ENCODE measurements at places on chromosomes 5 and 9.

- DNase-seq = no peak
Observed at GRCh38 chr9:115104908-115105307, 13.0 kb downstream of the TNC start.

- DNase-seq = no peak
Observed at GRCh38 chr5:176934309-176934930, 35.3 kb upstream of the HK3 start.

- no peak for DNase-seq
Observed at GRCh38 chr9:122070728-122071515, 22.2 kb downstream of the TTLL11 start.

DNA sequence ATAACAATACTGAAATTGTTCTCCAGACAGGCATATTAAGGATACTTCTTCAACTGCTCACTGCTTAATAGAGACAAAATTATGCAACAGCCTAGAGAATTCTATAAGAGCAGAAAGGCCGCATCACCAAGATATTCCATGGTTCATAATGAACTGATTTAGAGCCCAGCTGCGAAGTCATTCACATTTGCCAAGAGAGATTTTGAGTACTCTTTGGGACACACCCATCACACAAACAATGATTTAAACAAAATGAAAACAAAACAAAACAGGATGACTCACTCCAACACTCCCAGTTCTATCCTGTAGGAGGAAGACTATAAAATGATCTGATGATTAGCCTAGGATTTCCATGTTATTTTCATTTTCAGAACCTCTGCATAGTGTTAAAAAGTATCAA is 145.7 kb upstream of the GNA14 start:
- no peak for DNase-seq

DNA sequence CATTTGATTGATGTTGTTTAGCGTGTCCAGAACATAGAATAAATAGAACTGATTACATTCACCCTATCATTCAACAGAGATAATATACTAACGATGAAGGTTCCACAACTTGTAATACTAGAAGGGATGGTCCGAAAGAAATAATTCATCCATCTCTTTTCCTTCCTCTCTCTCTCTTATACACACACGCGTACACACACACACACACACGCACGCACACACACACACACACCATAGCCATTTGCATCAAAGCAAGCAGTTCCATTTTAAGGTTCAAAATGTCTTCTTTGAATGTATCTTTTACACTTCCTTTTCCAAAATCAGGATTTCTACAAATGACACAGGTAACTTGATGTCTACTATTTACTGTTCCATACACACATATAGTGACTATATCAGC is 887 bp downstream of the GDA start:
- DNase-seq = no peak

- no peak for DNase-seq
Observed at GRCh38 chr5:23820765-23821471, 313.5 kb downstream of the PRDM9 start.

- peak; percentile 13 for DNase-seq
Observed at GRCh38 chr9:104780796-104781395, 17.0 kb downstream of the NIPSNAP3B start.

DNA sequence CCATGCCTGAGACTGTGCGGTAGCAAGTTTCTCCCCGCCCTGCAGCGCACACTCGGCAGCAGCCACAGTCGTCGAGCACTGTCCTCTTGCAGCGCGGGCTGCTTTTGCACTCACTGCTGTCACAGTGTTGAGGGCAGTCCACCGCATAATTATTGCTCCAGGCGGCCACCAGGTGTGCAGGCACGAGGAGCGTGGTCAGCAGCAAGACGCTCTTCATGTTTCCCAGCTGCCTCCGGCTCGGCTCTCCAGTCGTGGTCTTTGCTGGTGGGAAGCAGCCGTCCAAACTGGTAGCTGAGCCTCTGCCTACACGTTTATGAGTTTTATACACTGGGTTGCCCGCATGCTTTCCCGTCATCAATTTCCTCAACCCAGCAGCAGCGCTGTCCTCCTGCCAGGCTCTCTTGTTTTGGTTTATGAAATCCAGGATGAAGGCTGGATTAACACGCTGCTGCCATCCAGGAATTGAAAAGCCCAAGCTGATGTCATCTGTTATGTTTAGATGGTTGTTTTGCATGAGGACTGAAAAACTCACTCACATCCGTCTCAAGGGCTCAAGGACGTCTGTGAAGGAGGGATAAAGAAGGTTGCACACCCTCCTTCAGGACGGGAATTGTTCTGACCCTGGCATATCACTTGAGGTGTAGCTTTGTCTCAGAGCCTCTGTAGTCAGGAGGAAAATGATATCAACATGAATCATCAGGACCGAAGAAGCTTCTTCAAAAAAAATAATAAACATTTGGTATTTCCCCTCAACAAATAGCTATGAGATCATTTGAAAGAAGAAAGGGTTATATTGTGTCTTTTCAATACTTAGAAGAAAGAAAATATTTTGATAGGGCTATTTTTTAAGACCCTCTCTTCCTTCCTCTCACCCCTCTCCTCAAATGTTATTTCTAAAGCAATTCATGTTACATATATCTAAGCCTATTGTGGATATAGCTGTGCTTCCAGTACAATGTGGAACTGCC is at the start of gene ESM1:
ESM1 (minus strand) TSS at position 293 of the 968 bp plus-strand sequence; CDS start at position 217, 76 bp downstream.
- DNase-seq = no peak

DNA sequence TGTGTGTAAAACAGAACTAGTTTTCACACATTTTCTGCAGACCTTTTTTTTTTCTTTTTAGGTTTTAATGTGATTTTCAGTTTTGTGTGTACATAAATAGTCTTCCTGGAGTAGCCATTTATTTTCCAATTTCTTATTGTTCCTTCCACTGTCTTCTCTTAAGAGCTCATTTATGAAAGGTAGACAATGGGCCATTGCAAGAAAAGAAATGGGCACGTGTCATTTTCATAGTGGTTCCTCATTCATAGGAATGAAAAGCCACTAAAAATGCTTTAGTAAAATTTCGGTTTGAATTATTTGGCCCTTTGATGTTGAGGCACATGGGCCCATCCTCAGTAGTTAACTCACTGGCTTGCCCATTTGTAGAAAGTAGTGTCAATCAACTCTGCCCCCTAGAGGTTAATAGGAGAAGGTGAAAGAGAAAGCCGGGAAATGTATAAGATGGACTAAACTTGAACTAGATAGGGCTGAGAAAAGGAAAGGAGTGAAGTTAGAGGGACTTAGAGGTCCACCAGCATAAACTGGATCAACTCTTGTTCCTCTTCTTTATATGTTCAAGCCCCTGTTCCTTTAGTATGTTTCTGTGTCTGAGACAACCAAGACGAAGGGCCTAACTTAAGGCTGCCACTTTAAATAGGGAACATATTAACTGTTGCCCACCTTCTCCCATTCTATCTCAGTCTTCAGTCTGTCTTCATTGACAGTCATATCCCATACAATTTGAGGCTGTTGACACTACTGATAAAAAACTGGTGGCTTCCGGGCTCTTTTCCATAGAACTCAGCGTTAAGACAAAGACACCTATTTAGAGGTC is 72.6 kb downstream of the SMARCA2 start:
- DNase-seq = peak; percentile 45

GRCh38 chr5:168151041-168151440 is 140.4 kb upstream of the WWC1 start:
- no peak for DNase-seq

DNA sequence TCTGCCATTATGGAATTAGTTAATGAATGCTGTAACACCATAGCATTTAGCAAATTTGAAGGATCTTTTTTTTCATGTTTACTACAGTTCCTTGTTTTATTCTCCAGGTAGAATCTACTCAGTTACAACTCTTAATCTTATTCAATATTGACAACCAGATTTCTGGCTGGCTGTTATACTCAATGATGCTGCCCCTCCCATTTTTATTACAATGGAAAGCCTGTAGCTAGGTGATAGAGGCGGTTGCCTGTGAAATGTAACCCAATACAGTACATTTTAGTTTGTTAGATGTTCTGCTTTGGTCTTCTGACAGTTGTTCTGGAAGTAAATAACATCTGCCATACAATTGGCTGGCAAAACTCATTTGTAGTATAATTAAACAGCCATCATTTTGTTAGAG is 294.2 kb downstream of the DMRTA1 start:
- no peak for DNase-seq

DNA sequence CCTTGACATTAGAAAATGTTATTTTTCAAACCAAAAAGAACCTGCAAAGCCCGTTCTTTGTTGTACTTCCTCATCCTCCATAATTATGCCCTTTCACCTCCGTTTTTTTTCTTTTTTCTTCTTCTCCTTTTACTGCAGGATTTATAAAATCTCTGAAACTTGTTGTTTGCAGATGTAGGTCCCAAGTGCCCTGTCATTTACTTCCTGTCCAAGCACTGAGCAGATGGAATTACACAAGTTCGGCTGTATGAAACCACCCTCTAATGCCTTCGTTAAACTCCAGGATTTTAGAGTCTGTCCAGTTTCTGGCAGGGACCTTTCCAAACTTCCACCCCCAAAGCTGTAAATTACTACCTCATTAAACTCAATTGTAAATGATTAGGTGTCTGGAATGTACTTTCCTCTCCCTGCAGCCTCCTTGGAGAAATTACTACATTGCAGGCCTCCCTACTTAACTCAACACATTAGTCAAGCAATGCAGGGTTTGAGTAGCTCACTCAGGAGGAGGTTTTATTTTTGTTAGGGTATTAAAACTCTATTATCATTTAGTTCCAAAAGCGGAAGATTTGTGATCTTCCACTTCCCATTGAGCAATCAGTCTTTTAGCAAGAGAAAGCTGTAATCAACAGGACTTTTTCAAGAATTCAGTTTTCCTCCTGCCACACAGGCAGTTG is 125.6 kb upstream of the LPAR1 start:
- DNase-seq = no peak

- DNase-seq = no peak
Observed at GRCh38 chr9:95286151-95286550, 31.4 kb downstream of the FANCC start.

GRCh38 chr9:115972843-115973595 is 180.6 kb upstream of the PAPPA start:
- DNase-seq = no peak

GRCh38 chr9:9924376-9924775 is 688.4 kb downstream of the PTPRD start:
- DNase-seq = no peak

DNA sequence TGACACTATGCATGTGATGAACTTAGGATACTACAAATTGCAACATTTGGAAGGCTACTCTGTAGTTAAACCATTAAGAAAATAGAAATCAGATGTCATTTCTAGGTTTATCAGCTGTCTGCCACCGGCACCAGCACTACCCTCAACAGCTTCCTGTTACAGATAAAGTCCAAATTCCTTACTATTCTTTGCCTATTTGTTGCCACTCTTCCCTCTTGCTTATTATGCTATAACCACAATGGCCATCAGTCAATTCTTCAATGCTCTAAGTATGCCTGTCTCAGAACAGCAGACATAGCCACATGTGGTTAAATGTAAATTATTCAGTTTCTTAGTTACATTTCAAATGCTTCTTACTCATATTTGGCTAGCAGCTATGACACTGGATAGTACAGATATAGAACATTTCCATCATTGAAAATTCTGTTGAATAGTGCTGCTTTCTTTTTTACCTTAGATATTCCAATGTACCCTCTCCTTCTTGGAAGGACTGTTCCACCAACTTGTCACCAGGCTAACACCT is 21.0 kb downstream of the DHX29 start:
- no peak for DNase-seq

GRCh38 chr5:172799416-172799815 is 28.4 kb upstream of the DUSP1 start:
- no peak for DNase-seq

- no peak for DNase-seq
Observed at GRCh38 chr5:142823806-142824205, 53.6 kb downstream of the ARHGAP26 start.

GRCh38 chr9:33932078-33932807 is 115.3 kb downstream of the UBE2R2 start:
- DNase-seq = no peak

DNA sequence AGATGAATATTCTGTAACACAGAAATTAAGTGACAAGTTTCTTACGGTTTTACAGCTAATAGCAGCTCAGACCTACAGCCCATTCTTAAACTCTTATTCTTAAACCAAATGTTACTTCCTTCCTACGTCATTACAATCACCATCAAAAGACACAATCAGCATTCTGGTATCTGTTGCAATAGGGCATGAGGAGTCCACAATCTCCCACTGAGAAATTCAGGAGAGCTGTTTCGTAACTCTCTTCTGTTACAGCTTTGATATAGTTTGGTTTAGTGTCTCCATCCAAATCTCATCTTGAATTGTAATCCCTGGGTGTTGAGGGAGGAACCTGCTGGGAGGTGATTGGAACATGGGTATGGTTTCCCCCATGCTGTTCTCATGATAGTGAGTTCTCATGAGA is 163.4 kb downstream of the GAS1 start:
- DNase-seq = no peak

- no peak for DNase-seq
Observed at GRCh38 chr5:93454896-93455295, 126.1 kb downstream of the NR2F1-AS1 start.

- no peak for DNase-seq
Observed at GRCh38 chr9:73683862-73684591, 532.4 kb downstream of the ANXA1 start.

DNA sequence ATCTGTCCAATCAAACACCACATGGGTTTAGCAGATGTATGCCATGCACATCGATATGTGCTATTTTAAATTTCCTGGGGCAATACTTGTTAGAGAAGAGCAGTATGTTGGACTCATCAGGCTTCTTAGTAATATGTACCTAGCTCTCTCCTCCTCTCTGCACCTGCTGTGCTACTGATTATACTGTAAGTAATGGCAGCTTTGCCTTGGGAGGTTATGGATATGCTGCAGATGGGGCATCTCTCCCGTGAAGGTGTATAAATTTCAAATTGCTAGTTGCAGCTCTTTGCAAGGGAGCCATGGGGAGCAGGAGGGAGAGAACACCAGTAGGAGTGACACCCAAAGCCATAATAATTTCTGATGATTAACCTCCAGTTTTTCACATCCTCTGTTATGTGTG is 101.5 kb downstream of the SPATA31D1 start:
- no peak for DNase-seq

- DNase-seq = peak; percentile 21
Observed at GRCh38 chr9:37528652-37529471, 43.1 kb downstream of the POLR1E start.

GRCh38 chr5:56343988-56344387 is 110.9 kb upstream of the ANKRD55 start:
- no peak for DNase-seq

GRCh38 chr5:87268126-87268969 is 665 bp downstream of the RASA1 start:
- DNase-seq = peak; percentile 76

DNA sequence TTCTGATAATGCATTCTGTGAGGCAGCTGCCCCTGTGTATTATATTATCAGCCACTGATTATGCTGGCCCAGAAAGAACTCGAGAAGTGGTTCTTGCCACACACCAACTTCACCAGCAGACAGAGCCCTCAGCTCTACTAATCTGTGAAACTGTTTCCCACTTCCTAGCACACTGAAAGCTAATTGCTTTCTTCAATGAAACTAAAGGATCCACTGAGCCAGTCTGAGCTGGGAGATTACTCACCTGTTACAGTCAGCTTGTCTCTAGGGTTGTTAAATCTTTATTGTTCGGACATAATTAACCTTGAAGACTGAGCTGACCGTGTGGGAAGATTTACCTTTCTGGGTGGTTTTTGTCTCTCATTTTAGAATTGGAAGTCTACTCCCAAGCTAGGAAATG is 263.2 kb downstream of the KCTD16 start:
- DNase-seq = no peak

GRCh38 chr9:75142202-75142601 is 53.9 kb downstream of the OSTF1 start:
- DNase-seq = no peak

- DNase-seq = no peak
Observed at GRCh38 chr9:132531195-132531594, 51.2 kb upstream of the BARHL1 start.

GRCh38 chr5:124315741-124316415 is 430.6 kb downstream of the ZNF608 start:
- no peak for DNase-seq

Measured in activated CD4-positive, alpha-beta T cell treated with anti-CD3 and anti-CD28 coated beads, Interleukin-2, amount 10 ng/mL, durations not matched to agents 7 days and 5 days (primary cell).